Hepatic stellate cell (primary cell): ENCODE measurements at places on chromosomes 16 and 17.

- no peak for DNase-seq
Measured at GRCh38 chr17:72382971-72383722, 262.3 kb downstream of the SOX9 start.

GRCh38 chr17:17741349-17742023 lies 60.2 kb downstream of the RAI1 start:
- no peak for DNase-seq

DNA sequence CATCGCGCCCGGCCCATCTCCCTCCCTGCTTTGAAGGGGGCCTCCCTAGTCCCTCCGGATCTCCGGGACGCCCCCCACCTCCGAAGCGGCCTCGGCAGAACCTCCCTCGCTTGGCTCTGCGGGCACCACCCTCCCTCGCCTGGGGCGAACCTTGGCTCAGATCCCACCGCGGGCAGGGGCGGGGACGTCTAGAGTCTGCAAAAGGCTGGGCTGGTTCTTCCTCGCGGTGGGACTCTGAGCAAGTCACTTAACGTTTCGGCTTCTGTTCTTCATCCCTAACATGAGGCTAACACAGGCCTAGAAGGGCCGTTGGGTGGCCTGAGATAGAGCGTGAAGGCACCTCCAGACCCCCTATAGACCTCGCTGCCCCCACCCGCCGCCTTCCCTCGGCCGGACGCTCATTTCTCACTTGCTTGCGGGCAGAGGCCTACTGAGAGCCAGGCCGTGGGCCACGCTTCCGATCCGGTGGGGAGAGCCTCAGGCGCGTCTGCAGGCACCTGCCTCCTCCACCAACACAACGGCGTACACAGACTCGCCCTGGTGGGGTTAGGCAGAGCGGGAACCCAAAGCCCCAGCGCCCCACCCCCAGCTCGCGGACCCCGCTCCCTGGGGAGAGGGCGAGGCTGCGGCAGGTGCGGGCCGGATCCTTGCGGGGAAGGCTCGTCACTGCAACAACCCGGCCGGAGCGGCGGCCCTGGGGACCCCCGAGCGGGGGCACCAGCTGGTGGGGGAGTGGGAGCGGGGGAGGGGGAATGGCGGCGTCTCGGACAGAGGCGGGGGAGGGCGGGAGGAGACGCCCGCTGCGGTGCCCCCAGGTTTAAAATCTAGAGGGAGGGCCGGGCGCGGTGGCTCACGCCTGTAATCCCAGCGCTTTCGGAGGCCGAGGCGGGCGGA lies 5.4 kb downstream of the MYO1C start:
- DNase-seq: no peak

DNA sequence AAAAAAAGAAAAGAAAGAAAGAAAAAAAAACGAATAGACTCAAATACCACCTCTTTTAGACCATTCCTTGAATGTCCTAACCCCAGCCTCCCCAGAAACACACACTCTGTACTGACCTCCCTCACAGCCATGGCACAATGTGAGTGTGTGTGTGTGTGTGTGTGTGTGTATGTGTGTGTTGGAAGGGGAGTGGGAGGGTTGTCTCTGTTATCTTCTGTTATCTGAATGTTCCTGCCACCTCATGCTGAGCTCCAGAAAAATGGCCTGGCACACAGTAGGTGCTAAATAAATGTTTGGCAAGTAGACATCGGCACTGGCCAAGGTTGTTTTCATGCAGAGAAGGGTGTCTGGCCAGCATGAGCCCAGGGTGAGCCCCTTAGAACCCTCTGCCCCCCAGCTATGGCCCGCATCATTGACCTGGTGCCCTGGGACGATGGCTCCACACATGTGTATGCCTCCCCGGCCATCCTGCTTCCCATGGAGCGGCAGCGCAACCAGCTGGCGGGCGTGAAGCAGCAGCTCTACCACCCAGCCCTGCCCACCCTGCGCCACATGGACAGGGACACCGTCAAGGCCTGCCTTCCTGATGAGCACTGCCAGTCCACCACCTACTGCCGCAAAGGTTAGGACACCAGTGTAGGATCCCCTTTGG lies 6.6 kb upstream of the CNGB1 start:
- DNase-seq: no peak

- DNase-seq: peak; percentile 82
Measured at GRCh38 chr17:50507871-50508572, at the start of gene MYCBPAP. MYCBPAP (plus strand) TSS chr17:50508439; CDS start chr17:50508675, 236 bp downstream.

- no peak for DNase-seq
Measured at GRCh38 chr17:66541461-66542128, 239.2 kb downstream of the PRKCA start.

DNA sequence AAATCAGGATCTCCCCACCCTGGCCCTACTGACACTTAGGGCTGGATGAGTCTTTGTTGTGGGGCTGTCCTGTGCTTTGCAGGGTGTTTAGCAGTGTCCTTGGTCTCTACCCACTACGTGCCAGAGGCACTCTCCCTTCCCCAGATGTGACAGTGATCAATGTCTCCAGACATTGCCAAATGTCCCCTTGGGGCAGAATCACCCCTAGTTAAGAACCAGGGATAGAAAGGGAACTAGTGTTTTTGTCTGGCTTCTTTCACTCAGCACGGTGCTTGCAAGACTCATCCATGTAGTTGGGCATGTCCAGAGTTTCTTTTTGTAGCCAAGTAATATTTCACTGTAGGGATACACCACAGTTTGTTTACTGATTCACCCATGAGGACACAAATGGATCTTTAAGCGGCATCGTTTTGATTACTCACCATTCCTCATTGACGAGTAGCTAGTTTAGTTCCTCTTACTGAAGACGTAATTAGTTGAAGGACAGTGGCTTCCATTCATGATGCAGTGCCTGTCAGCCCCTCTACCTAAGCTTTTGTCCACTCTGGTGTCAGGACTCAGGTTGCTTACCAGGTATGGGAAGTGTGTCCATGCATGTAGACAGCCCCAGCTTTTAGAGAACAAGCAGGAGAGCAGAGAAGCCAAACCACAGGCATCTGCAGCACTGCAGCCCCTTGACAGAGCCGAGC lies 26.0 kb upstream of the ITGB4 start:
- DNase-seq: no peak

DNA sequence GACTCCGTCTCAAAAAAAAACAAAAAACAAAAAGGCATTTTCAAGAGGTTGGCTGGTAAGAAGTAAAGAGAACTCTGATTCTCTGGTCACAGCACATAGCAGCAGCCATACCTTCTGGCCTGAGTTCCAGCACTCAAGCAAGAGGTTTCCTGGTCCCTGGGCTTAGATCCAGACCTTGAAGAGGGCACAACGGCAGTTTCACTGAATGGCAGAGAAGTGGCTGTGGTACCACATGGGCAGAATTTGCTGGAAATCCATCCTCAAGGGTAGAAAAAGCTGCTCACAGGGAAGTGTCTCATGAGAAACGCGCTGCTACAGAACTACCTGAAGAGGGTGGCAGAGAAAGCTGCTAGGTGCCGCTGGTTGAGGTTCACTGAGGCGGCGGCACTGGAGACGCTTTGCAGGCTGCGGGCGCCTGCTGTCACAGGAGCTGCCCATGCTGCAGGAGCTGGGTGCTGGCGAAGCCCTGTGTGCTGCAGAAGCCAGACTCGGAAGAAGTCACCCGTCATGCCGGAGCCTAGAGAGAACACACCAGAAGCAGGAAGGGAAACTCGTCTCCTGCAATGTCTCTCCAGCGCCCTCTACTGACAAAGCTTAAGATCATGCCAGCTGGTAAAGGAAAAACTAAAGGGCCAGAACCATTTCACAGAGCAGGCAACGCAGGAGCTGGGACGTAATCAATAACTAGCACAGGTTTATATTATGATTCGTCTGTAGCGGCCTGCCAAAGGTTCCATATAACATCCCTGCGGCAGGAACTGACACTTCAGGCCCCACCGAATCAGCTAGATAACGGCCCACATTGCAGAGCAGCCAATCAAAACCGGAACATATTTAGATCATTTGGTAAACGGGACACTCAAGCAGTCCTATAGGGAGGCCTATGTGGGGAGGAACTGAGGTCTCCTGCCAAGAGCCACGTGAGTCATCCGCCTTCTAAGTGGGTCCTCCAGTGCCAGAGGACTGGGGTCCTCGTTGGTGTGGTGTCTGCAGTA lies 5.4 kb upstream of the ZNF213 start:
- peak; percentile 61 for DNase-seq
